ENCODE measurements at places on chromosomes 12 and 14.

DNA sequence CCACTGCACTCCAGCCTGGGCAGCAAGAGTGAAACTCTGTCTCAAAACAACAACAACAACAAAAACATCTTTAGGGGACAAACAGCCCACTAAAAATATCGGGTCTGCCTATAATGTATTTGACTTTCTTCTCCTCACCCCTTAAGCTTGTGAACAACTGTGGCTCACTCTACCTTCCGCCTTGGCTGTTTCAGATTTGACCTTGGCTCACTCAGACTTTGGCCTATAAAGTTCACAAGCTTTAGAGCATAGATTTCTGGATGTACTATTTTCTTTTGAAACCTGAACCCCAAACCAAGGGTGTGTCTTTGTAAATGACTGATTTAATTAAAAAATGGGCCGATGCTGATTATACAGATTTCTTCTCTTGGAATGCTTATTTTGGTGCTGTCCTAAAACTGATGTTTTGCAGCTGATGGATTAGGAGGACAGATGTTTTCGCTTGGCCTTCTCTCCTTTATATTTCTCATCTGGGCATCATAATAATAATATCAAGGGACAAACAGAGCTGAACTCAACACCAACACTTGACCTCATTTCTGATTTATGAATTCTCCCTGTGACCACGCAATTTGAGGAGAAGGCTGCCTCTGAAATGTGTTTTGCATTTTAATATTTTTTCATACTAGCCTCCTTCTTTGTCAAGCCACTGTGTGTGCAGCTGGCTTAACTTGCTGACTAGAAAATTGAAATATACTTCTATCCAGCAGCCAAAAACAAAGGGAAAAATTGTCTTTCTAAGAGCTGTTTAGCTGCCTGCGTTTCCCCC lies 40.2 kb upstream of the RASSF3 start:
- DNase-seq: no peak

DNA sequence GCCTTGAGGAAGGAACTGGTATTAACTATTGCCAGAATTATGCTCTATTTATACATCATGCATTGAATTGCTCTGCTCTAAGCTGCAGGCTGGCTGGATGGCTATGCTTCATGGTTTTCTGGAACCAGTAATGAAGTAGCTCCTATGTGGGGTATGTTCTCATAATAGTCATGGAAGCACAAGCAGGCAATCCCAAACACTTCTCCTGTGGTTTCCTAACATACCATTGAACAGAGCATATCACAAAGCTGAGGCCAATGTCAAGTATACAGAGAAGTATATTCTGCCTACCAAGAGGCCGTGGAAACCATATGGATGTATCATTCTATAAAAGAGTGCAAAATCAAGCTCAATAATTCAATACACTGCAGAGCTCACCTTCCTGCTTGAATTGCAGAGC lies 1752.4 kb upstream of the FLRT2 start:
- no peak for DNase-seq

DNA sequence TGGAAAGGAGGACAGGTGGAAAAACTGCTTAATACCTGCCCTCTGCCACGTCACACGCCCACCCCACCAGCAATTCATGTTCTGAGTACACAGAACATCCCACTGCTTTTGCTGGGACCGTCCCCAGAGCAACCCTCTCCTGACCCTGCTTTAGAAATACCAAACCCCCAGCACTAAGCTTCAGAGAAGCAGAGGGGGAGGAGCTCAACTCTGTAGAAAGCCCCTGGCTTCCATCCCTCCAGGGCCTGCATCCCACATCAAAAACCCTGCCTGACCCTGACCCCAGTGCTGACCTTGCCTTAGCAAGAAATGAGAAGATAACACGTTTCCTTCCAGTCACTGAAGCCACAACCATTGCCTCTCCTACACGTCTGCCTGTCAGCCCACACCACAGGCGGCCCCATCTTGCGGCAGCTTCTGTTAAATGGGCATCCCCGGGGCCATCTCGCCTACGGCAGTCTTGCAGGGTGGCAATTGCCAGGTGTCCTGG lies 19.7 kb downstream of the VDR start:
- no peak for DNase-seq

DNA sequence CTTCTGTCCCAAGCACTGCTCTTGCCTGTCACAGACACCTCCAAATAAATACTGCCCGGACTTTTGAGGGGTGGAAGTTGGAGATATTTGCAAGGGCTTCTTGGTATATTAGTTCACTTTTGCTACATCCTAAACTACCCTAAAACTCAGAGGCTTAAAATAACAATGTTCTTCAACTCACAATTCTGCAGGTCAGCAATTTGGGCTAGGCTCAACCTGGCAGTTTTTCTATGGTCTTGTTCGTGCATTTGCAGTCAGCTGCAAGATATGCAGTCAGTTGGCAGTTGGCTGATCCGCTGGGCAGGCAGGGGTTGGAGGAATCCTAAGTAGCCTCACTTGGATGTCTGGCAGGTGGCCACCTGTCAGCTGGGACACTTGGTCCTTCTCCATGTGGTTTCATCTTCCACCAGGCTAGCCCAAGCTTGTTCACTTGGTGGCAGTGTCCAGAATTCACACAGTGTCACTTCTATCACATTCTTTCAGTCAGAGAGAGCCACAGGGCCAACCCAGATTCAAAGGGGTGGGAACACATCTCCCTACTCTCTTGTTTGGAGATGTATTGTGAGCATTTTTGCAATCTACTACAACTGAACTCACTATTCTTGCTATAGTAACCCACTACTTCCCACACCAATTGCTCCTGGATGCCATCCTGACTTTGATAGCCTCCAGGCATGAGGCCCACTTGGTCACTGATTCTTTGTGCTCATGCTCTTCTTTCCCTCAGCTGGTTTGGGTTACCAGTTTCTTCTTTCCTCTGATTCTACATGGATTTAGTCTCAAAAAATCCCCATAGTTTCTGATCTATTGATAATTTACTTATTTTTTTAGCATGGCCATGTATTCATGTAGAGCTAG lies 27.8 kb upstream of the CAPRIN2 start:
- no peak for DNase-seq

GRCh38 chr12:109639151-109639872 lies 65.7 kb downstream of the MVK start:
- DNase-seq: no peak

DNA sequence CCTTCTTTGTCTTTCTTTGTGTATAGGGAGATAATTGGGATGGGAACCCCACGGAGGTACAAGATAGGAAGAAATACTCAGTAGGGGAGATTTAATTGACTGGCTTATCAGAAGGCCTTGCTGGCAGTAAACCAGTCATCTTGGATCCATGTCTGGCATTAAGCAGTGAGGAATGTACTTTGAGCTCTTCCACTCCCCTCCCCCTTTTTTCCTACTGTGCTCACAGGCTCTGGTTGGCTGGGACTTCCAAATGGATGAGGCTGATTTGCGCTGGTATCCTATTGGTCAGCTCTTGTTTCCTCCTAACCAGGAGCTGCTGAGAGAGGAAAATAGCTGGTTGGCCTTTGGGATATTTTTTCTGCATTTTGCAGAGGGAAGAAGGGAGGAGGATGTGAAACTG lies 24.7 kb downstream of the NGDN start:
- no peak for DNase-seq
